Epithelial cell of umbilical artery (primary cell): ENCODE measurements at places on chromosomes 6 and 20. TPM values are rescaled to one million over a fixed set of nuclear protein-coding genes. Genes with fewer than 3 reads are reported as not detected.

Gene B4GALT5
- 33.8 and 61.9 TPM in 2 replicates for total RNA-seq

Gene NOP56
- 234 and 264 TPM in 2 replicates for total RNA-seq

Gene WFDC9
- not detected in 2 replicates for total RNA-seq

Gene SOX18
- 18.2 and 24.4 TPM in 2 replicates for total RNA-seq

Gene POU3F2
- not detected in 2 replicates for total RNA-seq

Gene PRDM13
- total RNA-seq, result not detected in 2 replicates

Gene BPIFA3
- not detected in 2 replicates for total RNA-seq

Gene TREML2
- not detected in 2 replicates for total RNA-seq

Gene ARMH2
- not detected in 2 replicates for total RNA-seq

Gene APOM
- total RNA-seq, result 0.30 TPM in 1 of 2 replicates, not detected in the other

Gene EDEM2
- total RNA-seq, result 41.9 and 80.4 TPM in 2 replicates

Gene CDH4
- under 0.01 and 0.46 TPM in 2 replicates for total RNA-seq

Gene TAGAP
- not detected in 2 replicates for total RNA-seq
